ENCODE measurements at places on chromosomes 3 and 15.

DNA sequence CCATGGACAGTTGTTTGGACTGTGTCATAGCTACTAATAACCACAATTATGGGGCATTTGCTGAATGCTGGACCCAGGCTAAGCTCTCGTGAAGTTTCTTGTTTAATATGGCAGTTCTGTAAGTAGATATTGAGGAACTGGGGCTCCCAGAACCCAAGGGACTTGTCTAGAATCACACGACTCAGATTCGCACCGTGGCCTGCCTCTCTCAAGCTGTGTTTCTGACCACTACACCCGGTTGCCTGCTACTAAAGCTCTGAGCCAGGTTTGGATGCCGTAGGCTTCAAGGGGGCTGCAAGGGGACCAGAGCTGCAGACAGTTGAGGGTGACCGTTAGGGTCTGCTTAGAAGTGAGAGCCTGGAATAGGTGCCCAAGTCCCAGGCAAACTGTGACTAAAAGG lies 11.5 kb downstream of the TEX264 start:
- no peak for DNase-seq

DNA sequence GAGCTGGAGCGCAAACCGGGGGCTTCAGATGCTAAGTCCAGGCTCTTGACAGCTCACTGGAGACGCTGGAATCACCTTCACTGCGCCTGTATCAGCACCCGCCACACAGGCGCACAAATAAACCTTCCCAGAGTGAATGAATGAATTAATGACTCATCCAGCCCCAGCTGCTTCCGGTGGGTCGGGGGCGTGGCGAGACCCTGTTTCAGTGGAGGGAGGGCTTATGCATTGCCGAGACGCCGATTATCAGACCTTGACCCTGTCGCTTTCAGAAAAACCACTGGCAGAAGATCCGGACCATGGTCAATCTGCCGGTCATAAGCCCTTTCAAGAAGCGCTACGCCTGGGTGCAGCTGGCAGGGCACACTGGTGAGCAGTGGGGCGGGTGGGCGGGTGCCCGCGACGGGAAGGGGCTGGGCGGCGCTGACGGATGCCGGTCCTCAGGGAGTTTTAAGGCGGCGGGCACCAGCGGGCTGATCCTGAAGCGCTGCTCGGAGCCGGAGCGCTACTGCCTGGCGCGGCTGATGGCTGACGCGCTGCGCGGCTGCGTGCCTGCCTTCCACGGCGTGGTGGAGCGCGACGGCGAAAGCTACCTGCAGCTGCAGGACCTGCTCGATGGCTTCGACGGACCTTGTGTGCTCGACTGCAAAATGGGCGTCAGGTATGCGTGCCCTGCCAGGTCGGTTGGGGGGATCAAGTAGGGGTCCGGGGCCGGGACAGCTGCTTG lies 7.7 kb downstream of the ITPKA start:
- DNase-seq = no peak

DNA sequence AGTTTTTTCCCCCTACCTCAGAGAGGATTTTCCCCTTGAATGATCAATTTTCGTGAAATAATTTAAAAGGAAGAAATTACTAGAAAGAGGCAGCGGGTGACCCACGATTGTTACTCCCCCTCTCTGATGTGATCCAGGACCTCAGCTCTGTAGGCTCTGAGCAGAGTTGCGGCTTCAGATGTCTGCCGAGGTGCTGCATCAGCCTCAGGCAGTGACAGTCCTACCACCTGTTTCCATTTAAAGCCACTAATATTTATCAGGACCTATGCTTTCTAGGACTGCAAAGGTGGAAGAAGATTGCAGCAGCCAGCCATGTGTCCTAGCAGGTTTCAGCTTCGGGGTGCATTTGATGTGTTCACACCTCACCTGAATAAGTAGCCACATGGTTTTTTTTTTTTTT lies 294.8 kb upstream of the C2CD4B start:
- DNase-seq = no peak

DNA sequence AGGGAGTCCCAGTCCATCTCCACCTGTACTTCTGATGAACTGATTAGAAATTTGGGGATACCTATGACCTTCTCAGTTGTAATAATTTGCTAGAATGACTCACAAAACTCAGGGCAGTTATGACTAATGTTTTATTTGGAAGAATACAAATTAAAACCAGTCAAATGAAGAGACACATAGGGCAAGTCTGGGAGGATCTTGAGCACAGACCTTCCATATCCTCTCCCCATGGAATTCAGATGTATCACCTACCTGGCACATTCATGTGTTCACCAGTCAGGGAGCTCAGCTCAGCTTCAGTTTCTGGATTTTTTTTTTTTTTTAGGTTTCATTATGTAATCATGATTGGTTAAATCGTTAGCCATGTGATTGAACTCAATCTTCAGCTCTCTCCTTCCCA lies 247.7 kb downstream of the VGLL3 start:
- DNase-seq = no peak

DNA sequence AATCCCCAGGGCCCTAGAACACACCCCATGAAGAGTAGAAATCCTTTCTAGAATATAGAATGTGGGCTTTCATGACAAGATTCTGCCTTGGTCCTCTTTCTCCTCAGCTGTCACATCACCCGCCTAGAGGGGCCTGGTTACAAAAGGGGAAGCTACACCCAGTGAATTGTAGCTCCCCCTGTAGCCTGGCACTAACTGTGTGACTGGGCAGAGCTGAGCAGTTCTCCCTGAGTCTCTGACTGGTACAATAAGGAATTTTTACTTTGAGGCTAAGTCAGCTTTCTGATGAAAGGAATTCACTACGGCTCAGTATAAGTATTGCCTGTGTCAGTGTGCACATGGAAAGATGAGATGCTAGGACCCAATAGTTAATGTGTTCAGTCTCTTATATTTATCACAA lies 28.7 kb upstream of the ZNF148 start:
- DNase-seq = no peak

- DNase-seq = no peak
These were observed 101.5 kb downstream of the FBXL22 start for GRCh38 chr15:63698692-63699091.

GRCh38 chr3:151400341-151400740 lies 15.8 kb upstream of the P2RY12 start:
- DNase-seq = no peak

- no peak for DNase-seq
These were observed 63.6 kb downstream of the NIPA2 start for GRCh38 chr15:22902046-22902445.

DNA sequence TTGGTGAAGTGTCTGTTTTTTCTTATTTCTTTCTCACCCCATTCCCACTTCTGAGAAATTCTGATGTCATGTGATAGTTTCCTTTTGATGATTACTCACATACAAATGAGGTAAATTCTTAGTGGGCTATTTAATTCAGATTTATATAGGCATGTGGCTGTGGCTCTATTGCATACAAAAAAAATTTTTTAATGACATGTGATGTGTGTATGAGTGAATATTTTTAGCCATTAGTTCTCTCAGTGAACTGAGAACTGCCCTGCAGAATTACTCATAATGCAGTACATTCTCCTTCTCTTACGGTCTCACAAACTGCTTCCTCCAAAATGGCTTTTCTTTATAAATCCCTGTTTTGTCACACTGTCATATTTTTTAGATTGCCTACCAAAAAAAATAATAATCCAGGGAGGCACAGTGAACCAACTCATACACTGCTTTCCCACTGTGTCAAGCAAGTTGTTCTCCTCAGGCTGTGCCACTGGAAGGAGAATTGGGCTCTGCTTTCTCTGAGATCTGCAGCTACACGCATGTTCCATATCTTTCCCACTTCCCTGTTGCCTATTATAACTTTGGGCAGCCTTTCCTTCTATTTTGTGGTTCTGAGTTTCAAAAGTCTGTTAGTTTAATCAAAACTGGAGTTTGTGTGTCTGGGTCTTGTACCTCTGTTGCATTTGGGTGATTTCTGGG lies 415.7 kb upstream of the THBS1 start:
- no peak for DNase-seq

- DNase-seq = no peak
These were observed 22.4 kb downstream of the PPM1L start for GRCh38 chr3:160778480-160778879.

DNA sequence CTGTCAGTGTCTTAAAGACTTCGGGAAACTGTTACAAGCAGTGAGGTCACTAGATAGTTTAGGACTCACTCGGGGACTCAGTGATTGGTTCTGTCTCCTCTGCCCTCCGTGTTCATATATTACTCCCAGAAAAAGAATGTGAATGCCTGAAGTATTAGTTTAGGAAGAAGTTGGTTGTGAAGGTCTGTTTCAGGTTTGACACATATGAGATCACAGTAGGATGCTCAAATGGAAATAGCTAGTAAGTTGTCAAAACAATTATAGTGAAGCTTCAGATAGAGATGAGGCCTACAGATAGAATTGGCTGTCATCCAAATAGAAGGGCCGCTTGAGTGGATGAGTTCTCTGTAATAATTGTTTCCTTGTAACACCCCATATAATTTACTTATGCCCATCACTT lies 172.6 kb downstream of the PLCL2 start:
- no peak for DNase-seq

GRCh38 chr3:22939349-22939748 lies 263.8 kb upstream of the UBE2E2 start:
- no peak for DNase-seq

GRCh38 chr3:188113756-188114155 lies 40.2 kb upstream of the LPP start:
- no peak for DNase-seq

GRCh38 chr3:177764377-177764912 lies 567.2 kb upstream of the TBL1XR1 start:
- DNase-seq = no peak

GRCh38 chr3:155103686-155104085 lies 23.6 kb downstream of the MME start:
- no peak for DNase-seq

DNA sequence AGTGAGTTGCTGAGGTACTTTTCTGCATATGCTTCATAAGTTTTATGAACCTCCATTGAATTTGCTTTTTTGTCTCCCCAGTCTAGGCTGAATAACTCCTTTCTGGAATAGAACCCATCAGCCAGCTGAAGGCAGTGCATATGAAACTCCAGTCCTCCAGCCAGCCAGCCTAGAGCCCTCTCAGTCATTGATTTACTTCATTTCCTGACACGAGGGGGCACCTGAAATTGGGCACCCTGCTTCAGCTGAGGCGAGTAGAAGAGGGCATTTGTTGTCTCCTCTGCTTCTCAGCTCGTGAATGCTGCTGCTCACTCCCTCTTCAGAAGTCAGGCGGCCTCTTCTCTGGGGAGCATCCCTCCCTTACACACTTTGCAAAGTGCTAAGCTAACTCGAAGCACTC lies 32.5 kb downstream of the CHST2 start:
- DNase-seq = no peak

DNA sequence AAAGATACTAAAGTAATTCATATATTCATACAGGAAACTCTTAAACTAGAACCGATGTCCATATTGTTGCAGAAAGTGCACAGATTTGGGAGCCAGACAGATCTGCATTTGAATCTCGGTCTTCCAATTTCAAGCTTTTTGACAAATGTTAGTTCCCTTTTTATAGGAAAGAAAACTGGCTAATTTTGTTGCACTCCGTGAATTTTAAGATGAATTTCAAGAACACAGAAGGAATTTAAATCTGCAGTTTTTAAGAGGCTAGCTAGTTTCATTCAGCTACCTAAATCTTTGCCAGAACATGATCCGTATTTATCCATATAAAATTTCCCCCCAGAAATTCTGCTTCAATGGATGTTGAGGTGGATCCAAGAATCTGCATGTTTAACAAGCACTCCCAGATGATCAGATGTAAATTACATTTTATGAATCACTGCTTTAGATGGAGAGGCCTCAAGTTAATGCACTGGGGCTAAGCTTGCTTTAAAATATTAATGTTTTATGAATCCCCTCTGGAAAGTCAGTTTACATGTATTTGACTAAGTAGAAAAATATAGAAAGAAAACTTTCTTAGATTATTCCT lies 1296.3 kb upstream of the CADM2 start:
- no peak for DNase-seq

- no peak for DNase-seq
These were observed 412.7 kb upstream of the ONECUT1 start for GRCh38 chr15:53202876-53203275.

DNA sequence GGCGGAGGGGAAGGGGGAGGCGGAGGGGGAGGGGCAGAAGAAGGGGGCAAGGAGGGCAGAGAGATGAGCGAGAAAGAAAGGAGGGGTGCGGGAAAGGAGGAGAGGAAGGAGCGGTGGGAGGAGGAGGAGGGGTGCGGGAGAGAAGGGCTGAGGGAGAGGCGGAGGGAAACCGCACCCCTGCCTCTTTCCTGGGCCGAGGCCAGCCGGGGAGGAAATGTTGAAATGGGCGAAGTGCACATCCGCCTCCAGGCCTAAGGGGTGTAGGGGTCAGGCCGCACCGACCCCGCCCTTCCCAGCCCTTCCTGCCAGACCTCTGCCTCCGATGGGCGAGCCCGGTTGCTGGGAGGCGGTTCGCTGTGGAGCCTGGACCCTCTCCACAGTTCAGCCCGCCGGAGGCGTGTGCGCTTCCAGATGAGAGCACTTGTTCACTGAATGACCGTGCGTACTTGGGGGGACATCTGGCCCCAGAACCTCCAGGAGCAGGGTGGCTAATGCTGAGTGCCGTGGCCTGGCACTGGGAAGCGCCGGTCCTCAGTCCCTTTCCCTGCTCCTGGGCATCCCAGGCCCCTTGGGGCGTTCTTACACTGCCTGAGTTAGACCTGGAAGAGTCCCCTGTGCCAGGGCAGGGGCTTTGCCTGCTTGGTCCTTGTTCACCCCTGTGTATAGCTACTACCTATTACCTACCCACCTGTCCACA lies 110.3 kb upstream of the KLF13 start:
- DNase-seq = no peak
